ENCODE measurements at places on chromosomes 4 and X.

- DNase-seq: no peak
These were observed 43.7 kb downstream of the MAGEA9 start for GRCh38 chrX:149825424-149825823.

DNA sequence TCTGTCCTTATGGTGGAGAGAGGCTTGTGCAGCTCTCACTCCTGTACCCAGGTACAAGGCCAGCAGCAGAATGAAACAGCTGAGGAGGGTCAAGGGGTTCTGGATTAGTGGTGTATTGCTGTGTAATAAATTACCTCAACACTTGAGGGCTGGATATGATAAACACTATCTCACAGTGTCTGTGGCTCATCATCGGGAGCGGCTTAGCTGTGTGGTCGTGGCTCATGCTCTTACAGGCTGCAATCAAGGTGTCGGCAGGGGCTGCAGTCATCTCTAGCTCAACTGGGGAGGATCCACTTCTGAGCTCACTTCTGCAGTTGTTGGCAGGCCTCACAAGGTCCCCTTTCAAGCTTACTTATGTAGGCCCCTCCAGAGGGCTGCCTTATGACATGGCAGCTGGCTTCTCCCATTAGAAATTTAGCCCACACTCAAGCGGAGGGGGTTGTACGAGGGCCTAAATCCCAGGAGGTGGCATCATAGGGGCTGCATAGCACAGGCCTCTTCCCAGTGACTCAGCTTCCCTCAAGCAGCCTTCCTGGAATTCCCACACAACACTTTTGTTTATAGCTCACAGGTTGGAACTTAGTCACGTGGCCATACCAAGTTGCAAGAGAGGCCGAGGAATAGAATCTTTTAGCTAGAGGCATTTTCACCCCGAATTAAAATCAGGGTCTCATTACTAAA lies 148.2 kb upstream of the RPS6KA3 start:
- peak; percentile 33 for DNase-seq

- DNase-seq: peak; percentile 98
These were observed 392.8 kb downstream of the GPM6A start for GRCh38 chr4:175419236-175419718.

DNA sequence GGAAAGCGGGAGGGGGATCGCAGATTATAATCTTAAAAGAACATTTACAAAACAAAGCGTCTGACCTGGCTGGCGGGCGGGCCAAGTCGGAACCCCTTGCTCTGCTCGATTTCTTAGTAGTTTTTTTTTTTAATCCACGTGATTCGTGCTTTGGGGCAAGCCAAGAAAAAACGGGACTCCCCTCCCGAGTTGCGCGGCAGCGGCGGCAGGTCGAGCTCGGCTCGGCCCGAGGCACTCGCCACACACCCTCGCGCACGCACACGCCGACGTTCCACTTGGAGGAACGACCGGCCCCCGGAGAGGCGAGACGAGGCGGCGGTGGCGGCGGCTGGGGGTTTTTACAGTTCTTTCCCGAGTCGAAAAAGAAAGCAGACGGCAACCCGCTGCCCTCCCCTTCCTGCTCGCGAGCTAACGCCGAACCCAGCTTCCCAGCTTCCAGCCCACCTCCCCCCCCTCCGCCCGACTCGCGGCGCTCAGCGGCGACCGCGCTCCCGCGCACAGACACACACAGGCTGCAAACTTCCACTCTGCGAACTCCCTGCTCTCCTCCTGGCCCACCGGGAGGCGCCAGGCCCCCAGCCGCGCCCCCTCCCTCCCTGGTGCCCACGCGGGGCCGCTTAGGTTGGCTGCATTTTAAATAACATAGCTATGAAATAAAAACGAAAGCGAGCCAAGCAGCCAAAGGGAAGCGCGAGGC lies 1.2 kb downstream of the BCOR start:
- DNase-seq: no peak

GRCh38 chr4:174418640-174419212 lies 103.6 kb downstream of the HPGD start:
- no peak for DNase-seq

DNA sequence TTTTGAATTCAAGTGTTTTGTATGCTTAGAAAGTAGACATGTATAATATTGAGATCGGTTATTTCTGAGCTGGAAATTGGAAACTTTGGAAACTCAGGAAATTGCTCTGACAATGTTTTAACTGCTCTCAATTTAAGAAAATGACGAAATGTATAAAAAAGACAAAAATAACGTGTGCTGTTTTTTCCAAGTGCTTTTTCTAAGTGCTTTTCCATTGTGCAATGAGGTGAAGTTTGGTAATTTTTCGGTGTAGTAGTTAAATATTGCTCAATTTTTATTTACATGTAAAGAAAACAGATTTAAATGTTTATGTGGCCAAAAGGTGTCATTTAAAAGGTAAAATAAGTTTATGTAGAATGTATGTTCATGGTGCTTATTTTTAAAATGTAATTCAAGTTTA lies 39.4 kb upstream of the RHOH start:
- DNase-seq: no peak

- DNase-seq: no peak
These were observed 136.3 kb downstream of the RASL11B start for GRCh38 chr4:52998413-52998812.

DNA sequence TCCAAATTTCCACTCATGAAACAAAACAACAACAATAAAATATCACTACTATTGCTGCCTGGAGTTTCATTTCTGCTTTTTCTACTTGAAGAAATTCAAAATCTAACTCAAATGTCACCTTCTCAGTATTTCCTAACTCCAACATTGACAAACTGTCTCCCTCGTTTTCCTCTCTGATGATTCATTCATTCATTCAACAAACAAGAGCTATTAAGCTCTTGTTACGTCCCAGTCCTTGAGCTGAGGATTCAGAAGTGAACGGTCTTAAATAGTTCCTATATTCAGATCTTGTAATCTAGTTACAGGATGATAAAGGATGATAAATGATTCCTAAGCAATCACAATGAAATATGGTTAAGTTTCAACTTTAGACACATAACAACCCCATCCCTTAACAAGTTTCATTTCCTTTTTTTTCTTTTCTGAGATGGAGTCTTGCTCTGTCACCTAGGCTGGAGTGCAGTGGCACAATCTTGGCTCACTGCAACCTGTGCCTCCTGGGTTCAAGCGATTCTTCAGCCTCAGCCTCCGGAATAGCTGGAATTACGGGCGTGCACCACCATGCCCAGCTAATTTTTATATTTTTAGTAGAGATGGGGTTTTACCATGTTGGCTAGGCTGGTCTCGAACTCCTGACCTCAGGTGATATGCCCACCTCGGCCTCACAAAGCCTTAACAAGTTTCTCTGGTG lies 1.7 kb downstream of the SLC9B2 start:
- DNase-seq: peak; percentile 25

GRCh38 chr4:85257817-85258370 lies 217.1 kb upstream of the ARHGAP24 start:
- DNase-seq: no peak

Measured in AG10803 (cell line).